H1 (cell line): ENCODE measurements at places on chromosomes 5 and 9. TPM values are rescaled to one million over a fixed set of nuclear protein-coding genes. Genes with fewer than 3 reads are reported as not detected.

FSTL4 gene
- 4.1 and 6.1 TPM in 2 replicates for total RNA-seq

ST6GALNAC4 gene
- total RNA-seq, result 21.8 and 27.0 TPM in 2 replicates

GPRIN1 gene
- 12.0 and 12.8 TPM in 2 replicates for total RNA-seq

CCDC187 gene
- total RNA-seq, result not detected in 2 replicates

SLC6A19 gene
- total RNA-seq, result not detected in 2 replicates

CCDC171 gene
- 1.9 and 2.3 TPM in 2 replicates for total RNA-seq

ADAMTS19 gene
- 26.2 and 28.8 TPM in 2 replicates for total RNA-seq

TLX3 gene
- total RNA-seq, result not detected in 2 replicates

OBP2A gene
- not detected in 2 replicates for total RNA-seq

FGF18 gene
- 0.63 and 1.3 TPM in 2 replicates for total RNA-seq

LHX3 gene
- not detected in 2 replicates for total RNA-seq

TAF11L11 gene
- total RNA-seq, result not detected in 2 replicates

IL6ST gene
- 9.6 and 11.1 TPM in 2 replicates for total RNA-seq

CNTFR gene
- total RNA-seq, result 1.2 and 1.5 TPM in 2 replicates

PRRX2 gene
- total RNA-seq, result 5.8 and 7.1 TPM in 2 replicates

RMND5B gene
- 74.6 and 75.9 TPM in 2 replicates for total RNA-seq

C9orf85 gene
- 13.2 and 14.5 TPM in 2 replicates for total RNA-seq

PRR7 gene
- total RNA-seq, result 8.0 and 8.6 TPM in 2 replicates

SARDH gene
- total RNA-seq, result 7.3 and 7.4 TPM in 2 replicates
